Nephron progenitor cell (in vitro differentiated cells): ENCODE measurements at places on chromosomes 1 and 21.

DNA sequence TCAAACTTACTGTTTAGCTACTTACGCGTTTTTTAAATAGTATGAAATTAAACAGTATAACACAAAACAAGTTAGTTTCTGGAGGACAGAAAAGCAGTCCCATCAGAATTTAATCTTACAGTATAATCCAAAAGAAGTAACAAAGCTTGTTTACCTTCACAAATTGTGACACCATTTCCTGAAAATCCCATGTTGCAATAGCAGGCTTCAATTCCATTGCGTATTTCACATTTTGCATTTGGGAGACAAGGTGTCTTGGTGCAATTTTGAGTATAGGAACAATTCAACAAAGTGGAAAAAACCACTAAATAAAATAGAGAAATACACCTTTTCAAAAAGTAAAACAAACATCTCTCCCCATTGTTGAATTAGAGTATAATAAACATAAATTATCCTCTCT, 1.6 kb downstream of the ADGRL4 start:
- H3K27ac ChIP-seq = no peak overlapping the region
- H3K36me3 ChIP-seq = no peaks in the 10 kb centered on the region
- H3K27me3 ChIP-seq = peaks cover 23% of the 10 kb centered on the region

DNA sequence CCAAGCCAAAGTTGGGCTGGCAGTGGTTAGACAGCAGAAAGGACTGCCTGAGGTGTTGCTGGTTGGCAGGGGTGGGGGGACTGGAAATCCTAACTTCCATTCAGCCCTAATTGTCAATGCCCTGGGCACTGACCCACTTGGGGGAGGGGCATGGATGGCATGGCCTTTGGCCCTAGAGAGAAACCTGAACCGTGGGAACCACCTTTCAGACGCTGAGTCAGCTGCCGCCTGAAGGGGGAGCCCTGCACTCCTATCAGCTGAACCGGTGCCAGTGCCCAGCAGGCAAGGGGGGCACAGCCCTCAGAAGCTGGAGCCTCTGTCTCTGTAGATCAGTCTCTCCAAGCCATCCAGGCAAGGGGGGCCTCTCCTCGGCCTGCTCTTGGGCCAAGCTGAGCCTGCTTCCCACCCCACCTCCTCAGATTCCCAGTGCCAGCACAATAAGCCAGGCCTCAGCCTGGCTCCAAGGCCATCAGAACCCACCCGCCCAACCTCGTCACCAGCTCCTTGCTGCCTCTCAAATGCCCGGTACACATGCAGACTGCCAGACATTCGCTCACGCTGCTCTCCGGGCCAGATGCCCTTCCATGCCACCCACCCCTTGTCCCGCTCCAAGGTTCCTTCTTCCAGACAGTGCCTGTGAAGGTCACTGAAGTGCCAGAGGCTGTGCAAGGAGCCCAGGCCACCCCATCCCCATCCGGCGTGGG, 11.6 kb downstream of the TINAGL1 start:
- H3K27ac ChIP-seq = no peak overlapping the region
- H3K4me3 ChIP-seq = no peak overlapping the region
- no peaks in the 10 kb centered on the region for H3K4me1 ChIP-seq
- H3K27me3 ChIP-seq = peaks cover 70% of the 10 kb centered on the region
- DNase-seq = peak; percentile 58

DNA sequence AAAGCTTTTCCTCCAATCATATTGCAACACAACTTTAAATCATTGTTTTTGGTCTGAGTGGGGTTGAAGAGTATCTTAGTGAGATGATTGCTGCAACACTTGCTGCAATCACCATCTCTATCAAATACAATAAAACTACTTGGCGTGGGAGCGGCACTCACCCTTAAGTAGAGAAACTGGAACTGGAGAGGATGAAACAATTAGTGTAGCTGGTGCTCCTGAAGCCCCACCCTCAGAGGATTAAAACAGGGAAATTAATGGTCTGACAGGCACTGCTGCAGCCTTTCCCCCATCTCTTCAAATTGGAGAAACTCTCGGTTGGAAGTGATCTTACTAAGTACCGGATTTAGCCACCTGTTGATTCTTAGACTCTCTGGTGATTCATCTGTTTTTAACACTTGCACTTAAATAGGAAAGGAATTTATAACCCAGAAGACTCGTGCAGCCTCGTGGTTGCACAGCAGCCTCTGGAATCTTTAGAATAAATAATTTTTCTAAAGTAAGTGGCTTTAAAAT, 80.5 kb upstream of the KIF26B start:
- no peaks in the 10 kb centered on the region for H3K27me3 ChIP-seq
- no peak overlapping the region for H3K4me3 ChIP-seq
- H3K27ac ChIP-seq = peak overlapping the region; percentile 43
- H3K36me3 ChIP-seq = peaks cover 37% of the 10 kb centered on the region
- peaks cover 12% of the 10 kb centered on the region for H3K4me1 ChIP-seq

DNA sequence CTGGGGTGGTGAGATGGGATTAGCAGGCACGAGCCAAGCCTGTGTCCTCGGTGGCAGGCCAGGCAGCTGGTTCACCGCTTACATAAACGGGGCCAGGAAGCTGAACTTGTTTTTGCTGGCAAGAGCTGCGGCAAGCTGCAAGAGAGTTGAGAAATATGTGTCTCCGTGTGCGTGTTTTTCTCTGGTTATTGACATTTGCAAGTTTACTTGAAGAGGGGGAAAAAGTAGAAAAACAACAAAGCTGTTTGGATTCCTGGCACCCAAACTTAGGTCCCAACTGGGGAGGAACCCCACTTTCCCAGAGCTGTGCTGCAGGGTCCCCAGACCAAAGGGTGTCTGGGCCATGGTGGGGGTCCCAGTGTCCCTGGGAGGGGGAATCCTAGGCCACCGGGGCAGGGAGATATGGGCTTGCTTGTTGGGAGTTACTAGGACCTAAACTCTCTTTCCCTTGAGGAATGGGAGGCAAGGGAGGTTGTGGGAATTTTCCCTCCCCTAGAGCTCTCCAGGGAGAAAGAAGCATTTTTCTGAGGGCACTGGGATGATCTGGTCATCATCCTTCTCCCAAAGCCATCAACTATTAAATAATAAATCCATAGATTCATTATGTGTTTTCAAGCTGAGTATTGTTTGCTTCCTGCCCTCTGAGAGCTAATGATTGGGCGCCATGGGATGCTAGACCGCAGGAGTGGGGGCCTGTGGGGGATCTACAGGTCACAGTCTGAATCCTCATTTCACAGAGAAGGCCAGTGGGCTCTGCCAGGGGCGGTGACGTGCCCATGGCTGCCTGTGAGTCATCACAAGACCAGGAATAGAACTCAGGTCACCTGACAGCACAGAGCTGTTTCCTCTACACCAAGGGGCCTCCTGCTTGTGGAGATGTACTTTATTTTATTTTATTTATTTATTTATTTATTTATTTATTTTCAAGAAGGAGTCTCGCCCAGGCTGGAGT, 14.8 kb downstream of the IL6R start:
- H3K4me3 ChIP-seq = peak overlapping the region; percentile 14
- DNase-seq = no peak
- peak overlapping the region; percentile 90 for H3K27ac ChIP-seq
- peaks cover 30% of the 10 kb centered on the region for H3K4me1 ChIP-seq
- no peaks in the 10 kb centered on the region for H3K36me3 ChIP-seq

DNA sequence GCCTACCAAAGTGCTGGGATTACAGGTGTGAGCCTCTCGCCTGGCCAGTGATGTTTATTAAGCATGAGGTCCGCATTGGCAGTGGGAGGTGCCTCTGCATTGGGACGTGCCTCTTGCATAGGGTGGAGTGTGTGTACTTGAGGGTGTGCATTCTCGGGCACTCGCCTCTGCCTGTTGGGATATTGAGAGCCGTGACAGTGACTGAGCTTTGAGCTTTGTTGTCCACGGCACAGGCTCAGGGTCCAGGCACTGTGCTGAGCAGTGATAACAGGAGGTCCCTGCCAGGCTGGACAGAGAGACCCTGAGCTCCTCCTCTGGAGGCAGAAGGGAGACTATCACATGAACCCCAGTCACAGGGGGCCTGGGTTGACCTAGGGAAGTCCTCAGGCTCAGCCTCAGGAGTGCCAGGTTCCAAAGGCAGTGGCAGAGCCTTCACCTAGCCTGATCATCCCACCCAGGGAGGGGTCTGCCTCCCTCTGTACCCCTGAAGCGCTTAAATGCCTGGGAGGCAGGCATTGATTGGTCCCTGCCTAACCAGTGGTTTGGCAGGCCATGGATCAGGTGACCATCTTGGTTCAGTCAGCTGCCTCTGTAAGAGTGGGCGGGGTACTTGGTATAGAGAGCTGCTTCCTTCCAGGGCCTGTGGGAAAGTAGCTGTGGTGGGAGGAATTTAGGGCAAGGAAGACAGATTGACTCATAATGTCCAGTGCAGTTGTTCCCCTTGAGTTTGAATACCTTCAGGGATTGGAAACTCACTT, 213.8 kb upstream of the TMEM51 start:
- DNase-seq = no peak
- no peak overlapping the region for H3K4me3 ChIP-seq
- H3K36me3 ChIP-seq = no peaks in the 10 kb centered on the region
- H3K4me1 ChIP-seq = peaks cover 87% of the 10 kb centered on the region
- H3K27me3 ChIP-seq = peaks cover 3% of the 10 kb centered on the region

DNA sequence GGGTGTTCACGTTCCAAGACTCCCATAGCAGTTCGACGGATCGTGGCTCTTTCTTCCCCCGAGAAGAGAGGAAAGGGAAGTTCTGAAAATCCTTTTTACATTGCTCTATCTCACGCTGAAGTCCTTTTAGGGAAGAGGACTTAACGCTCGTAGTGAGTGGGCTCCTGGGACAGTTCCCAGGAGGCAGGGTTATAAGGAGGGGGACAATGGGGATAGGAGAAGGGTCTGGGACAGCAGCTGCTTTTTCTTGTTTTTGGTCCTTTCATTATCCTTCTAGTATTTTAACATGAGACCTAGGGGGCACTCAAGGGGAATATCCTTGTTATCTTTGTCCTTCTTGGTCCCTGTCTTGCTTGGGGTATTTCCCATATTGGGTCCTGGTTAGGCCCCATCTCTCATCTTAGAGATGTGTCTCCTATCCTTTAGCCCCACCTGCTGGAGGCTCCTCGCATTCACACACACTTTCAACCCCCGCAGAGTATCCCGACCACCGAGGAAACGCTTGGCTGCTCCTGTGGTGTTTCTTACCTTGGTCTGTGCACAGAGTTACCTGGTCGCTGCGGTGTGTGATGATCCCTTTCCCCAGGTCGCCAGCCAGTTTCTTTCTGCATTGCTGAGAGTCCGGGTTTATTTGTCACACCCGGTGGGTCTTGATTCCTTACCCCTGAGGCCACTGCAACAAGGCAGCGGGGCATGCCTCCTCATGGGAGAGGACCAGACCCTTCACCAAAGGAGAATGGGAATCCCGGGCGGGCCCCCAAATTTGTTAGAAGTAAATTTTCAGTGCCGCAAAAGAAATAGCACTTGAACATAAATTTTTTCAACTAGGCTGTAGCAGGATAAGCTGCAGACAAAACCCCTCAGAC, 29.7 kb downstream of the SCCPDH start:
- H3K4me3 ChIP-seq = no peak overlapping the region
- peak overlapping the region; percentile 13 for H3K27ac ChIP-seq
- peak; percentile 79 for DNase-seq
- H3K4me1 ChIP-seq = peaks cover 7% of the 10 kb centered on the region
- H3K27me3 ChIP-seq = peaks cover 5% of the 10 kb centered on the region

- H3K4me3 ChIP-seq = no peak overlapping the region
- peaks cover 22% of the 10 kb centered on the region for H3K4me1 ChIP-seq
- peak overlapping the region; percentile 81 for H3K27ac ChIP-seq
- H3K27me3 ChIP-seq = no peaks in the 10 kb centered on the region
- H3K36me3 ChIP-seq = no peaks in the 10 kb centered on the region
- DNase-seq = no peak
Observed at GRCh38 chr1:27593678-27594563, 10.0 kb downstream of the AHDC1 start.

GRCh38 chr1:185533596-185533995, 200.6 kb upstream of the HMCN1 start:
- H3K27me3 ChIP-seq = no peaks in the 10 kb centered on the region
- no peaks in the 10 kb centered on the region for H3K36me3 ChIP-seq
- DNase-seq = no peak
- H3K4me1 ChIP-seq = no peaks in the 10 kb centered on the region
- H3K4me3 ChIP-seq = no peak overlapping the region

- H3K36me3 ChIP-seq = no peaks in the 10 kb centered on the region
- DNase-seq = no peak
- H3K4me3 ChIP-seq = no peak overlapping the region
- peak overlapping the region; percentile 0 for H3K27ac ChIP-seq
- H3K27me3 ChIP-seq = no peaks in the 10 kb centered on the region
Observed at GRCh38 chr1:202553560-202554038, 156.7 kb downstream of the SYT2 start.

DNA sequence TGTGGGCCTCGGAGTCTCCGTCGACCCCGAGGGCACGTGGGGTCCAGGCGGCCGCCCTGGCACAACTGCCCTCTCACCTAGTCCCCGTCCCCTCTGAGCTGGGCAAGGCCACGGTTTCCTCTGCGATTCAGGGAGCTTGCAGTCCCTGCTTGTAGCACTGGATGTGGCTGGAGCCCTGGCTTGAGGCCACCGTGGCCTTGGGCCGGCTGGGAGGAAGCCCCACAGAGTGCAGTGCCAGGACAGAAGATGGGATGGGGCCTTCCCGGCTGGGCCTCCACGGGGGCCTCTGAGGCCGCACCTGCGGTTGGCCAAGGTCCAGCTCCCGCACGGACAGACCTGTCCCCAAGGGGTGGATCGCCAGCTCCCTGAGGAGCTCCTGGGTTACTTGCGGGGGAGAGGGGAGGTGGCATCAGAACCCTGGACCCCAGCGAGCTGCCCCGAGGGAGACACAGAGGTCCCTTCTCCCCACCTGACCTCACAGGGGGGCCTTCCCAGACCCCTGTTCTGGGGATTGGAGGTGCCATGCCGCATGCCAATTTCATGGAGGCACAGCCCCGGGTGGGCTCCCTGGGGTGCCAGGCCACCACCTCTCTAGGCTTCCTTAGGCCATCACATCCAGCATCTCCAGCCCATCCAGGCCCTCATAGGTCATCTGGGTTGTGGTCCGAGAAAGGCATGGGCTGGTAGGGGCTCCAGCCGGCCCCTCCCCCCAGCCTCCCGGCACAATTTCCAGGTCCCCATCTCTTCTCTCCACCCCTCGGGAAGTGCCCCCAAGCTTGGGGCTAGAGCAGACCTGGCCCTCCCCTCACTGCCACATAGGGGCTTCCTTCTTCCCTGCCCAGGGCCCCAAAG, 80.8 kb downstream of the MORN1 start:
- peaks cover 21% of the 10 kb centered on the region for H3K36me3 ChIP-seq
- H3K27me3 ChIP-seq = no peaks in the 10 kb centered on the region
- H3K4me1 ChIP-seq = peaks cover 27% of the 10 kb centered on the region
- no peak overlapping the region for H3K4me3 ChIP-seq
- no peak overlapping the region for H3K27ac ChIP-seq

DNA sequence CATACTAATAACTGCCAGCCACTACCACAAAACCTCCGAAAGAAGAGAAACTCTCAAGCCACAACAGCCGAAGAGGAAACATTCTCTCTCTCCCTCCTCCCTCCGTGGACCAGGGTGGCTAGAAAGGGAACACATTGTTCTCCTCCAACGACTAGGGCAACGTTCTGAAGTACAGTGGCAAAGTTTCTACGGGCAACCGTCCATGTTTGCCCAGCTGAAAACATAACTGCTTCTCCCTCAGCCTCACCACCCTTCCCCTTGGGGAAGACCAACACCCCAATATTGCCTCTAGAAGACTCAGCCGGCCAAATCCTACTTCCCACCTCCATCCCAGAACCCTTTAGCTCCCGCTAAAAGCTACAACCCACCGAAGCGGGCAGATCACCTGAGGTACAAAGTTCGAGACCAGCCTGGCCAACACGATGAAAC, 2.0 kb downstream of the GLUL start:
- peaks cover 3% of the 10 kb centered on the region for H3K27me3 ChIP-seq
- H3K27ac ChIP-seq = peak overlapping the region; percentile 99
- no peak for DNase-seq
- peaks cover 59% of the 10 kb centered on the region for H3K4me1 ChIP-seq
- peak overlapping the region; percentile 100 for H3K4me3 ChIP-seq
- H3K36me3 ChIP-seq = peaks cover 58% of the 10 kb centered on the region

GRCh38 chr1:229075217-229075616, 195.7 kb upstream of the RAB4A start:
- H3K27me3 ChIP-seq = peaks cover 3% of the 10 kb centered on the region
- peaks cover 21% of the 10 kb centered on the region for H3K4me1 ChIP-seq
- no peak overlapping the region for H3K4me3 ChIP-seq
- no peak overlapping the region for H3K27ac ChIP-seq
- H3K36me3 ChIP-seq = no peaks in the 10 kb centered on the region
